ENCODE measurements at places on chromosomes 6 and 20.
A peak's percentile ranks its signal among the peaks of the same experiment; 100 is the strongest.

GRCh38 chr6:105907991-105908390 lies 178.1 kb upstream of the PRDM1 start:
- DNase-seq, result no peak

DNA sequence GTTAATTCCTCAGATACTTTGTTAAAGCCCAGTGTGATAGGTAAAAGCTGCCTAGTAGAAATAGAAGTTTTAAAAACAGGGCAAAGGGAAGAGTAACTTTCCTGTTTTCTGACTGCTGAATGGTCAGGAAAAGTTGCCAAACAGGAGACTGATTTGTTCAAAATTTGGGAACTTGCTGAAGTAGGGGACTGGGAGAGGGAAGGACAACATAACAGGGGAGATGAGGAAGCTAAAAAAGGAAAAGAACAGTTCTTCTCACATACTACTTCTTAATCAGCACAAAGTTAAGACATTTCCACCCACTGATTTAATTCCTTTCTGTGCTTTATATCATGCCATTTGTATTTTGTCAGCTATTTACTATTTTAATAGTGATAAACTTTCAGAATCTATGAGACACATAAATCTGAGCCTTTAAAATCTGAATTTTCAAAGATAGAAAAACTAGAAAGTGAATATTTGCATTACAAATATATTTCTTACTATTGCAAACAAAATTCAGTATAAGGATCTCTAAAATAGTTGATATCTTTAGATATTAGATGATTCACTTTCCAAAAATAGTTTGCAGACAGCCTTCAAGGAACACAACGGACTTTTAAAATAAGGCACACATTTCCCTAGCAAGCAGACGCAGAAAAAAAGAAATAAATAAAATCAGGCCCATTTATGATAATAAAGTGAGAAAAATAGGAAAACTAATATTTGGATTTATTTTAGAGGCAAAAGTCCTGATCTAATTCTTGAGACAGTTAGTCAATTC lies 36.9 kb upstream of the SLC16A10 start:
- no peak for DNase-seq

DNA sequence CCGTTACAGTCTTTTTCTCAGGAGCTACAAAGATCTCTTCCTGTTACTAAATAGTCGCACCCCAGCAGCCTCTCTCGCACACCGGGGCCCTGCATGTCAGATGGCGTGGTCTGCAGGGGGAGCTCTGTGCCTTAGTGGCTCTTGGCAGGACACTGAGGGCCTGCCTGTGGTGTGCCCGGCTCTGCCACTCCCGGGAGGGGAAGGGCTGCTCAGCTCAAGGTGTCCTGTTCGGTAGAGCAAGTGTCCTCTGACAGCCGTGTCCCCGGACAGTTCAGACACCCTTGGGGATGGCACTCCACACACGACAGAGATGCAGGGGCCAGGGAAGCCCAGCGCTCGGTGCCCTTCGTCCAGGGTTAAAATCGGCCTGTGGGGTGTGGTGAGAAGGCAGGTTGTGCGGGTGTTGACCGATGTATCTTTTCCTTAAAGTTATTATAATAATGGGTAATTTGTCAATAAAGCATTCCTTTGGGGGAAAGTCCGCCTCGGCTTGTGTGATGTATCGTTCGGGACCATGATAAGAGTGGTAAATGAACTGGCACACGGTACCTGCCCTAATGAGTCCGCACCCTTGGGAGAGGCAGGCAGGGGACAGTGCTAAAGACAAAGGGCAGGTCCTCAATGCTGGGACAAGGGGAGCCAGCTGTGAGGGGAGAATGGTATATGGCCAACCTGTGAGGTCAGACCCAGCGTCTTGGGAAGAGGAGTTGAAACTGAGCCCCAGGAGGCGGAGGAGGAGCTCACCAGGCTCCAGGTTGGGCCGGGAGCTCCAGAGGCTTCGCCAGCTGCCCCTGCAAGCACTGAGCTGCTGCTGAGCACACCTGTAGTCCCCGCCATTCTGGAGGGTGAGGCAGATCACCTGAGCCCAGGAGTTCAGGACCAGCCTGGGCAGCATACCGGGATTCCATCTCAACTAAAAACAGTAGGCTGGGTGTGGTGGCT lies 3.6 kb upstream of the DNAJC5 start:
- DNase-seq, result no peak

DNA sequence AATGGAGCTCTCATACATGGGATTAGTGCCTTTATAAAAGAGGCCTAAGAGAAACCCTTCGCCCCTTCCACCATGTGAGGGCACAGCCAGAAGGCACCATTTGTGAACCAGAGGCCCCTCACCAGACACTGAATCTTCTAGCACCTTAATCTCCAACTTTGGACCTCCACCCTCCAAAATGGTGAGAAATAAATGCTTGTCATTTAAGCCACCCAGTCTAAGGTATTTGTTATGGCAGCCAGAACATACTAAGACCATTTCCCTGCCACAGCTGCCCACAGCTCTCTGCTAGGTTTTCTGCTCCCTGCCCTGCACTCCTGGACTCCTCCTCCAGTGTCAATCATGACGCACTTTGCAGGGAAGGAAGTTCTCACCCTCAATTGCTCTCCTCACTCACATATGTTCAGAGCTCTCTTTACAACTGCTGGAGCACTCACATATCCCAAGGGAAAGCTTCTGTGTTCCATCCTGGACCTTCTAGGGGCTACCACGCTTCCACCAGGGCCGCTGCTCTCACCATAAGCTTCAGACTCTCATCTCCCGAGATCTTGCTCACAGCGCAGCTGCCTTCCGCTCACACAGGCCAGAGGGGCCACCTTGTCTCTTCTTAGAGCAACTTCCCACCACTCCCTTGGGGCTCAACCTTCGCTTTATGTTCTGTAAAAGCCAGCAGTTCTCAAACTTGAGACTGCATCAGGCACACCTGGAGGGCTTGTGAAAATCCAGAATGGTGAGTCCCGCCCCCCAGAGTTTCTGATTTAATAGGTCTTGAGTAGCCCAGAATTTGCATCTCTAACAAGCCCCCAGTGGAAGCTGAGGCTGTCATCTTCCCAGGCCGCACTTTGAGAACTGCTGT lies 1.6 kb upstream of the LY86 start:
- DNase-seq, result no peak

- DNase-seq, result no peak
Measured at GRCh38 chr6:124887872-124888580, 74.2 kb upstream of the RNF217 start.

DNA sequence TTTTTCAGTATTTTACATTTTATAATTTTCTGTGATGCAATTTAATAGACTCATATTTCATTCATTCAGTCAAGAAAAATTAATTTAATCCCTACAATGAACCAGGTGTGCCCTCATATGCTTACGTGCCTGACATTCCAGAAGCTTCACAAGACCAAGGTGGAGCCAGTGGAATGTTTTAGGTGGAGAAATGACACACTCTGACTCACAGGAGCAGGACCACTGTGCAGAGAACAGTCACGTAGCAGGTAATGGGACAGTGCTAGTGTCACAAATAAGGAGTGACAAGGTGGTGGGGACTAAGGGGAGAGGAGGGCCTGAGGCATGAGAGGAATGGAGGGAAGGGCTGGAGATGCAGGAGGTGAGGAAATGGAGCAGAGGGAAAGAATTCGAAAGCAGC lies 37.0 kb upstream of the HLA-G start:
- DNase-seq, result no peak

- DNase-seq, result no peak
Measured at GRCh38 chr6:110098511-110099116, 80.9 kb downstream of the WASF1 start.

GRCh38 chr20:62898970-62899632 lies 27.2 kb downstream of the DIDO1 start:
- DNase-seq, result no peak

DNA sequence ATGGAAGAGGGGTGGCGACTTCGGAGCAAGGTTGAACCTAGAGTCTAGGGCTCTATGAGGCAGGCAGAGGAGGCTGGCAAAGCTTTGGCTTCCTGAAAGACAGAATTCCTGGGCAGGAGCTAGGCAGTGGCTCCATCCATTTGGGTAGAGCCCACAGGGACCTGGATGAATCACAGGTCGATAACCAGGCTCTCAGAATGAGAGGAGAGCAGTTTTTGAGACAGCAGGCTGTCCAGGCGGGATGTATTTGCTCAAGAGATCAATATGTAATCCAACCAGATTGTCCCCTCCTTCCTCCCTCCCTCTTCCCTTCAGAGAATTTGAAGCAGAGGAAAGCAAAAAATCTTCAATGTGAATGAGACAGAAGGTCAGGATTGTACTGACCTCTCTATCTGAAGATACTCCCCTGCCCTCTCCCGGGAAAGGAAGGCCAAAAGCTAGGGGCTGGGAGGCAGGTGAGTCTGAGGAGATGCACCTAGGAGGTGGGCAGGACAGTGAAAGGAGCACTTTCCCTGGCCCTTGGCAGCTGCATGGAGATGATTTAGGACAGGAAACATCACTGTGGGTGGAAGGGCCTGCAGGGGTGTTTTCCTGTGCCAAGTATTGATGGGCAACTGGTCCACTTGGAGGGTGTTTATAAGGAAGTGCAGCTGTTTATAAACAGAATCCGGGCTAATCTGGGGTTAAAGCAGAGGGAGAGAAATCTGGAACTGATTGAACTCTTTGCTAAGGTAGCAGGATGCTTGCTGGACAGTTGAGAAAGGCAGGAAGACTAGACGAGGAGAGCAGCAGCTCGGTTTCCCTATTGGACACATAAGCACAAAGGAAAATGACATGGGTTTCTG lies 212.4 kb upstream of the LRFN2 start:
- no peak for DNase-seq

- no peak for DNase-seq
Measured at GRCh38 chr6:12976366-12976765, 259.8 kb downstream of the PHACTR1 start.

- peak; percentile 89 for DNase-seq
Measured at GRCh38 chr6:146289816-146290588, 253.6 kb upstream of the RAB32 start.

GRCh38 chr6:125153391-125154117 lies at the start of gene TPD52L1:
TPD52L1 (plus strand) TSS chr6:125153773; CDS start chr6:125153952, 179 bp downstream.
- peak; percentile 9 for DNase-seq

DNA sequence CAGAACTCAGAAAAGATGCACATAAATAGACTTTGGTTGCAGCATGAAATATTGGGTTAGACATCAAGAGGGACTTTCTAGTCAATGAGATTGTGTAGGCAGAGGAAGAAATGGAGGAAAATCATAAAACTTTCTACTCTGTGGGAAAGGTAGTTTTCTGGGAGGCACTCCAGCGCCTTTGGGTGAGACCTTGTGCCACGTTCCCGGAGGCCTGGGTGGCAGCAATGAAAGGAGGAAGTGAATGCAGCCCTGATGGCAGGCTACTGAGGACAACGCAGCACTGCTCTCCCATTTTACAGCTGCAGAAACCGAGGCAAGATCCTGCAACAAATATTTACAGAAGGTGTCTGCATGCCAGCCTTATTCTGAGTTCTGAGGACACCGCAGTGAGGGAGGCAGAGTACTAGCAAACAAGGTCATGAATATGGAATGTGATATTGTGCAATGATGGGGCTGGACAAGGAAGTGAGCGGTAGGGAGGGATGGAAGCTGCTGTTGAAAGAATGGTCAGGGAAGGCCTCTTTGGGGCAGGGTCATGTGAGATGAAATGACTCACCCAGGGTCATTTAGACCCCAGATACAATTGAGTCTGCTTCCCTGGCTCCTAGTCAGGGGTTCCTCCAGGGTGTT lies 159.1 kb downstream of the TFAP2C start:
- peak; percentile 93 for DNase-seq

DNA sequence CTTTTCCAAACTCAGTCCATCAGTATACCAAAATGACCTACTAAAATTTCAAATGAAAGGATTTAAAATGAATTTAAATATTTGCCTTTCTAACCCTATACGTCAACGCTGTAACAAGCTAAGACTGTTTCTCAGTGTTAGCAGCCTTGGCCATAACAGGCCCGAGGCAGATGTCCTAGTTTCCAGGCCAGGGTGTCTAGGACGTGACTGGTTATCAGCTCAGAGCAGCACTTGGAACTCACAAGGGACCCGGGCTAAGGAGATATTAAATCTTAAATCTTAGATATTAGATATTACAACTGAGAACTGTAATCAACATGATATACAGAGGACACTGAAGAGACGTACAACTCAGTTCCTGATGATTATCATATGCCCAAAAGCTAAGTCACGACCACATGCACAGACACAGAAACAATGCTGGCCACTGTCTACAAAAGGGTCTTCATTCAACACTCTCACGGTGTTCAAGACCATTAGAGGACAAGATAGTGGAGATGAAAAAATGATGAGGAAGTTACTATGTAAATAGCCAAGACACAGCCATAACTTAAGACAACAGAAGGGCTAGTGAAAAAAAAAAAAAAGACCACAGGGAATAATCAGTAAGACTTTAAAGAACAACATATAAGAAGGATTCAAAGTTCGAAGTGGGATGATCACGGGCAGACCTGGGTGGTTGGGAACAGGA lies at the start of gene CLDN20:
Gene CLDN20 (plus strand): TSS at position 641 of the 691 bp plus-strand sequence. CDS start 11,707 bp downstream, outside the sequence.
- DNase-seq, result no peak

DNA sequence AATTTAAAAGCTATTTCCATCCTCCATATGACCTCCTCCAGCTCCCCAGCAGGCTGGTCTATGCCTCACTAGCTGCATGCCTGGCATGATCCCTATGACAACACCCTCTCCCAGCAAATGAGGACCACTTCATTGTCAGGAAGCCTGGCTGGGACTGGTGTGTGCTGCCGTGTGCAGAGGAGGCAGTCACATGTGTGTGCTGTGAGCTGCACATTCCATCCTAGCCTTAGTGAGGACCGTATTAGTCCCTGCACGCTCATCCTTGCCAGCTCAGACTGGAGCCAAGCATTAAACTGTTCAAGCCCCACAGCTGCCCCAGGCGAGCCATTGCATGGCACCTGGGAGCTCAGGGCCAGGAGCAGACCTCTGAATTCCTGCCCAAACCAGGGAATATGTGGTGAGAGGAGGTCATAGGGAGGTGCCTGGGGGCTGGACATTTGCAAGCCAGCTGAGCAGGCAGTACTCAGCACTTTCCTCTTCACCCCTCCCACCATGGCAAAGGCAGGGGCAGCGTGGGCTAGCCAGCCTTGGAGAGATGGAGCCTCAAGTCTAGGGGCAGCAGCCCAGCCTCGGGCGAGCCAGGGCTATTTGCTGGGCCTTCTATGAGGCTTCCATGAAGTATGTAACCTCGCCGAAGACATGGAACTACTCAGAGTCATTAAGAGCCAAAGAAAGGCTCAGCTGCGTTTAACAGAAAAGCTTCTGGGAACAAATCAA lies 8.7 kb upstream of the CCN5 start:
- DNase-seq, result peak; percentile 48

DNA sequence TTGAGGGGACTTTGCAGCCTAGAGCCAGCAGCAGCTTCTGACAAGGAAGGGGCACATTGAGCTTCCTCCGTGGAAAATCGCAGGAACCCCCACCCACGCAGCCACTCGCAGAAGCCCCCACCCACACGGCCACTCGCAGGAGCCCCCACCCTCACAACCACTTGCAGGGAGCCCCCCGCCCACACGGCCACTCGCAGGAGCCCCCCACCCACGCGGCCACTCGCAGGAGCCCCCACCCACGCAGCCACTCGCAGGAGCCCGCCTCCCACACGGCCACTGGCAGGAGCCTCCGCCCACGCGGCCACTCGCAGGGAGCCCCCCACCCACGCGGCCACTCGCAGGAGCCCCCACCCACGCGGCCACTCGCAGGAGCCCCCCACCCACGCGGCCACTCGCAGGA lies 228.4 kb upstream of the CDH4 start:
- no peak for DNase-seq

Data from HS-5 (cell line).